CD4-positive, alpha-beta T cell (primary cell): ENCODE measurements at places on chromosomes 4 and X. TPM values are rescaled to one million over a fixed set of nuclear protein-coding genes. Genes with fewer than 3 reads are reported as not detected.

Gene CT45A3
- not detected for total RNA-seq

Gene SLC26A1
- total RNA-seq: not detected

Gene PLAC8
- 259 TPM for total RNA-seq

Gene SMR3B
- not detected for total RNA-seq

Gene TRMT2B
- total RNA-seq: 27.9 TPM

Gene BMP15
- not detected for total RNA-seq

Gene TEX13B
- not detected for total RNA-seq

Gene F11
- not detected for total RNA-seq

Gene BCOR
- total RNA-seq: 26.1 TPM

Gene FOXR2
- not detected for total RNA-seq

Gene S100P
- 2.8 TPM for total RNA-seq

Gene MAGEB6B
- not detected for total RNA-seq

Gene MTMR8
- total RNA-seq: 2.3 TPM

Gene CFAP47
- not detected for total RNA-seq

Gene ATP1B4
- total RNA-seq: not detected

Gene PRPS2
- total RNA-seq: 17.7 TPM

Gene STAG2
- 84.7 TPM for total RNA-seq

Gene AWAT2
- not detected for total RNA-seq

Gene RAB41
- total RNA-seq: not detected

Gene TCEAL7
- not detected for total RNA-seq

Gene EMCN
- not detected for total RNA-seq

Gene SLC16A2
- 0.22 TPM for total RNA-seq

Gene ARHGAP6
- not detected for total RNA-seq

Gene MAGEB10
- total RNA-seq: not detected

Gene GAGE13
- total RNA-seq: not detected

Gene TMSB15A
- not detected for total RNA-seq

Gene NEXMIF
- 0.74 TPM for total RNA-seq

Gene UGT8
- total RNA-seq: not detected

Gene TCEAL6
- total RNA-seq: not detected

Gene MAB21L2
- not detected for total RNA-seq

Gene NHS
- total RNA-seq: 0.53 TPM

Gene ARHGAP24
- total RNA-seq: 0.30 TPM

Gene CABS1
- not detected for total RNA-seq

Gene DCTD
- 54.3 TPM for total RNA-seq

Gene ARHGEF9
- 19.5 TPM for total RNA-seq

Gene SPANXC
- total RNA-seq: not detected

Gene DDIT4L
- not detected for total RNA-seq

Gene SHROOM3
- not detected for total RNA-seq

Gene TMEM33
- 19.7 TPM for total RNA-seq

Gene SLC6A14
- total RNA-seq: not detected

Gene EGF
- total RNA-seq: not detected

Gene CNGA1
- total RNA-seq: not detected

Gene CXorf49
- not detected for total RNA-seq

Gene DGAT2L6
- total RNA-seq: not detected

Gene CLDN34
- total RNA-seq: not detected

Gene CLDN2
- not detected for total RNA-seq

Gene CENPVL1
- not detected for total RNA-seq

Gene NOX1
- total RNA-seq: 0.36 TPM

Gene DOCK11
- 68.2 TPM for total RNA-seq

Gene TMEM156
- 18.4 TPM for total RNA-seq

Gene GABRB1
- not detected for total RNA-seq

Gene REPS2
- total RNA-seq: 0.60 TPM
